AG09309 (cell line): ENCODE measurements at places on chromosomes 7 and 10.

DNA sequence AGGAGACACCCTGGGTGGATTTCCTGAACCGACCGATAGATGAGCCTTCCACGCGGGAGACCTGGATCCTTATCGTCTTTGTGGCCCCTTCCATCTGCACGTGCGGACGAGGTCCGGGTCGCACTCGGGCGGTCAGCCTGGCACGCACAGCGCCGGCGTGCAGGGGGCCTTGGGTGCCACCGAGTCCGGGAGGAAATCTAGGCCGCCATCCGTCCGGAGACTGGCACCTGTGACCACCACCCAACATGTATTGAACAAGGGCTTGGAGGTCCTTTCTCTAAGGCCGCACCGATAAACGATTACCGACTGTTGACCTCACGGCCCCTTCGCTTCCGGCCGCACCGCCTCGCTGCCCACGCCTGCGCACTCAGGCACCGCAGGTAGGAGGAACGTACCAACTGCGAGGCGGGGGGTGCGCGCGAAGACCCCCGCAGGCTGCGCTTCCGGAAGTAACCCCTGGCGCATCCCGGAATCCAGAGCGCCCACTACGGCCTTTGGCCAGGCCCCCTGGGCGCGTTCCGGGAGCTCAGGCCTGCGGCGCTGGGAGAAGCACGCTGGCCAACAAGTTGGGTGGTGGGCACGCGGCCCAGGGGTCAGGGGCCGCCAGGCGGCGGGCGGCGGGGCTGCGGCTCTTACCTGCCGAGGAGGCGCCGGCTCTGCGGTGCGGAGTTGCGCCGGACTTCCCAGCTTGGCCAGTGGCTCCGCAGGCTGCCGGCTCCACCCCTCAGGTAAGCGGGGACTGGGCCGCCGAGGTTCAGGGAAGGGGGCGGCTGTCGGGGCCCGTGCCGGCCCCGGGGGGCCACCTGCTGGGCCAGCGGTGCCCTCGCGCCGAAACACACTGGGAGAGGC, at the start of the genes ACTR3C and LRRC61:
TSS of gene ACTR3C (minus strand) at position 713 of the 849 bp plus-strand sequence. CDS start 28,249 bp downstream, outside the sequence.
TSS of gene LRRC61 (plus strand) at position 523 of the 849 bp plus-strand sequence. CDS start 13,507 bp downstream, outside the sequence.
- no peak for DNase-seq

DNA sequence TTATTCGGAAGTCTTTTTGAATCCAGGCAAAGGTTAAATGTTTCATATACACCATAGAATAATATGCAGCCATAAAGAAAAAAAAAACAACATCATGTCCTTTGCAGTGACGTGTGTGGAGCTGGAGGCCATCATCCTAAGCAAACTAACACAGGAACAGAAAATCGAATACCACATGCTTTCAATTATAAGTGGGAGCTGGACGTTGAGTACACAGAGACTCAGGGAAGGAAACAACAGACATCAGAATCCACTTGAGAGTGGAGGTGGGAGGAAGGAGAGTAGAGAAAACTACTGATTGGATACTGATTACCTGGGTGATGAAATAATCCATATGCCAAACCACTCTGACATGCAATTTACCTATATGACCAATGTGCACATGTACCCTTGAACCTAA, 293.4 kb downstream of the KLF6 start:
- DNase-seq, result no peak

GRCh38 chr7:108618056-108618455, 48.4 kb downstream of the DNAJB9 start:
- no peak for DNase-seq

GRCh38 chr10:119183664-119184412, 5.2 kb upstream of the PRDX3 start:
- DNase-seq, result no peak

DNA sequence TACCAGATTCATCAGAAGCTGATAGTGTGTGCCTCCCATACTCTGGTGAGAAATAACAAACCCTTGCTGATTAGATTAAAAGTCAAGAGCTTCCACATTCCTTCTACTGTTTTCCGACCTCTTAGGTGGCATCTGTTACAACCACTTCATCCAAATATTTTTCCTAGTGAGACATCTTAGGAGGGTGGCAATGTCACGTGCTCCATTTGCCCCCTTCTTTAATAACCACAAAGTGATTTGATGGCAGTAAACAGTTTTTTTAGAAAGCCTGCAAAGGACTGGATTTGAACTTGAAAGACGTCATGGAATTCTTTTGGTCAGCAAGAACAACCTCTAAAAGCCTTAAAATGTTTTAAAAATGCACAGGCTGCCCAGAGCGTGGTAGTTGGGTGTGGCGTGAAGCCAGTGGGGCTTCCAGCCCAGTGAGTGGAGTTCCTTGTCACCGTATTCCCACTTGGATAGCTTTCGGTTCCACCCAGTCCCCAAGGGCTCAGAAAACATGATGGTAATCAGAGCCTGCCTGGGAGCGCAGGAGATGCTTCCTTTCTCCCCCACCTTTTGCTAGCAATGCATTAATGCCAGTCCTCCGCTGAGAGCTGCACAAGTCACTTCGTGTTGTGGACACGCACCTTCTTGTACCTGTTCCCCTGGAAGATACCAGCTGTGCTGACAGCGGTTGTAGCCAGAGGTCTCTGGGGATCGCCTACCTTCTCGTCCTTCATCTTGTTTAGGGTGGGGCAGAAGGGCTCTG, 256.4 kb downstream of the KIAA1217 start:
- DNase-seq, result peak; percentile 93
